ENCODE measurements at places on chromosomes 5 and 9.

DNA sequence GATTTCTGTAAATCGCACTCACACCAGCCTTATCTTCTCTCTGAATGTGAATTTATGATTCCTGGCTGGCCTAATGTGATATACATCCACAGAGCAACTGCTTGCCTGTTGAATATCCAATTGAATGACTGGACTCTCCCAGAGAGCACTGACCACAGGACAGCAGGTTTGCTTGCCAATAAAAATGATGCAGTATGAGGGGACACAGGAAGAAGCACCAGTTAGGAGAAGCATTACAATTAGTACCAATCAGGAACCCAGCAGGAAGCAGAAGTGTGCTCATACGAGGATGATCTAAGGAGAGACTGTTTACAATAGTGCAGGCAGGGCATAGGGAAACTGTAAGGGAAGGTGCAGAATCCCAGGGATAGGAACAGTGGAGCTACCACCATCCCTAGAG is 127.2 kb upstream of the ZNF366 start:
- no peak for DNase-seq

DNA sequence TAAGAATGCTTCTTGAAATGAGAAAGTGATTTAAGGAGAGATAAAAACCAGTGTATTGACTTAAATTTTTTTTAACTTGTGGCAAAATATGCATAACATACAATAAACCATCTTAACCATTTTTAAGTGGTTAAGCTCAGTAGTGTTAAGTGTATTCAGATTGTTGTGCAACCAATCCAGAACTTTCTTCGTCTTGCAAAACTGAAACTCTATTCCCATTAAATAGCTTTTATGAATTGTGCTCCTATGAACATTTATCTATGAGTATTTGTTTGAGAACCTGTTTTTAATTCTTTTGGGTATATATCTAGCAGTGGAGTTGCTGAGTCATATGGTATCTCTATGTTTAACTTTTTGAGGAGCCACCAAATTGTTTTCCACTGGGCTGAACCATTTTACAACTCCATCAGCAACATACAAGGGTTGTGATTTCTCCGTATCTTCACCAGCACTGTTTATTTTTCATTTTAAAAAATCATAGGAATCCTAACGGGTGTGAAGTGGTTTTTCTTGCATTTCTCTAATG is 76.6 kb upstream of the ACTBL2 start:
- DNase-seq: no peak

DNA sequence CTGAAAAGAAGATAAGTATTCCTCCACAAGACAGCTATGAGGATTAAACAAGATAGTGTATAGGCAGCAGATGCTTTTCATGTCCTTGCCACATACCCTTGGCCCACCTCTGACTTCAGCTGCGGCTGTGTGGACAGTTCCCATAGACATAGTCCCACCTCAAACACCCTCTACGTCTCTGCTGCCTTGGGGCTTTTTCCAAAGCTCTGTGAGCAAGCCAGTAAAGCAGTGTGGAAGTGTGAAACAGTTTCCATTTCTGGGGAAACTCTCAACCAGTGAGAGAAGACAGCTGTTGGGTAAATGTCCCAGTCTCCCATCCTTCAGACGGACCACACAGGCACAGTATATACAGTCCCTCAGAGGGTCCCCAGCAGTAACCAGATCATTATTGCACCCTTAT is 125.5 kb downstream of the CDK5RAP2 start:
- DNase-seq: no peak

DNA sequence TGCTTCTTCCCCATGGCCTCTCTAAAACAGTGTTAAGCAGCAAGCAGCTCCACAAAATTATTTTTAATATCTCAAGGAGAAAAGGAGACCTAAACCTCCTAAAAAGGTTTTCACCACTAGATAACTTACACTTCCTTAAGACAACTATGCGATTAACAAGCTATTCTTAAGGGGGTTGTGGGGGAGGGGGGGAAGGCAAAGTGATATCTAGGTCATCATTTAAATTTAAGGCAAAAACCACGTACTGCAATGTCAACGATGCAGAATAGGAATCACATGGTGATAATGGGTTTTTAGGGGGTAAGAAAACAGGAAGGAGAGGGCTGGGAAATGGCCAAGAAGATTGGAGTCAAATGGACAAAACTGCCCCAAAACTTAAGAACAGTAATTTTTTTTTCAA is 32.6 kb downstream of the CSNK1A1 start:
- DNase-seq: no peak

GRCh38 chr5:147935032-147935431 is 28.7 kb upstream of the C5orf46 start:
- no peak for DNase-seq

DNA sequence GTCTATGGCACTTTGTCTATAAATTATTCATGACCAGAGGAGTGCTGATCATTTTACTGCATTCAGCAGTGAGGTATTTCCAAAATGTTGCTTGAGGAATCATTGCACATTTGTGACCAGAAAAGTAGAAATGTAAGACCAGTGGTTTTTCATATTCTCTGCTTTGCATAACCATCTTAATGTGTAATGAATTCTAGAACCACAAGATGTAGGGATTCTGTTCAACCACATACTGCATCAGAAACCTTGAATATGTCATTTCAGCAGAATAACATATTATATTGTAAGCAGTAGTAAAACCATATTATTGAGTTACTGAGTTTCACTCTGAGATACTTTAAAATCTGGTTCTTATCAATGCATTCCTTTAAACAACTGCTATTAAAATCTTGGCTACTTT is 1243.4 kb downstream of the MAT2B start:
- no peak for DNase-seq

- no peak for DNase-seq
These were observed 28.9 kb downstream of the HSPB3 start for GRCh38 chr5:54484219-54484894.

GRCh38 chr5:172144291-172144815 is 43.7 kb downstream of the STK10 start:
- DNase-seq: no peak

DNA sequence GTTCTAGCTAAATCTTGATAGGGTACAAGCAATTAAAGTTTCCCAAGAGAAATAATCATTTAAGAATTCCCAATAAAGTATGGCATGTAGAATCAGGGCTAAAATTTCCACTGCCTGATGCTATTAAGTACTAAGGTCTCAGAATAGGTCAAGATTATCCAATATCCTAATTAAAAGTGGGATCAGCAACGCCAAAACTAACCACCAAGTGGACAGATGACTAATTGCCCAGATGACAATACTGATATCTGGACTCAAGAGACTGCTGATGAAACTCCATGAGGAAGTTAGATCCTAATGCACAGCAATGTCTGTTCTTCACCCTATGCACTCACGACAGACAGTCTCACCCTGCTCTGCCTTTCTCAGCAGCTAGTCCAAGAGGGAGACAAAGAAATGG is 14.3 kb downstream of the DEPDC1B start:
- DNase-seq: no peak

DNA sequence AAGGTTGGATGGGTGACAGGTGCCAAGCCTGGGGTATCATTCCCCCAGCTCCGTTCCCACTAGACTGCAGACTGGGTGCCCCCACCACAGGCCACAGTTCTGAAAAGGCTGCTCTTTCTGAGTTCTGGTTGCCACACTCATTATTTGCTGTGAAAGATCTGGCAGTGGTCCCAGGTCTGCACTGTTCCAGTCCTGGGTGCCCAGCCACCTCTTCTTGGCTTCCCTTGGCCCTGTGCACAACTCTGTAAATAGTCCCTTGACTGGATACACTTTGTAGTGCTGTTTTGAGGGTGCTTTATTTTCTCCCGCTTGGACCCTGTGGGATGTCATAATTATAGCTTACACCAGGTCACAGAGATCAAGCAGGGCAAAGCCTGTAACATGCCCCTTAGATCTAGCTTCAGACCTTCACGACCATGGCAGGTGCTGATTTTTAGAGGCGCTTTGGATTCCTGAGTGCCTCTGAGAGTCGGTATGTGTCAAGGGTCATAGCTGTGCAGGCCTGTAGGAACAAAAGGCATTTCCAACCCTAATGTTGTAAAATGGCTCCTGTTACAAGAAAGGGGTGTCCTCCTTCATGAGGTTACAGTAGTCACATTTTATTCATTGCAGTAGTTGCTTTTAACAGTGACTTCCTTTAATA is 344.9 kb downstream of the ICE1 start:
- DNase-seq: no peak

- no peak for DNase-seq
These were observed 161.2 kb upstream of the CHD1 start for GRCh38 chr5:99089822-99090549.

GRCh38 chr5:138574744-138575193 is 432 bp downstream of the HSPA9 start:
- no peak for DNase-seq

DNA sequence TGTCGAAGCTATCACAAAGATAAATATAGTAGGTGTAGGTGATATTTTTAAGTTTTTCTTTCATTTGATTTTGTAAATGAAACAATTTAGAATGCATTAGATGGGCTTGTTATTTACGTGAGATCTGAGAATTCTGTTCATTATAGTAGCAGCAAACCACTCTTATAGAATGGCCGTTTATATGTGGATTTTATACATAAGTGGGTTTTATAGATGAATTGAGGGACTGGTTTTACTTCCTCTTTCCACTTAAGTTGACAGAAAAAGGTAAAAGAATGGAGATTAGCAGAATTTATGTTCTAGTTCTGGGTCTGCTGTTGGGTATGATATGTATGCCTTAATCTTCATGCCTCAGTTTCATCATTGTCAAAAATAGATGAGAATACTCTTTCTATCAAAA is 5.6 kb downstream of the RMI1 start:
- no peak for DNase-seq

- DNase-seq: no peak
These were observed 136.4 kb upstream of the FBXL7 start for GRCh38 chr5:15363601-15364000.

- DNase-seq: no peak
These were observed 3.3 kb upstream of the OCLN start for GRCh38 chr5:69489246-69489645.

DNA sequence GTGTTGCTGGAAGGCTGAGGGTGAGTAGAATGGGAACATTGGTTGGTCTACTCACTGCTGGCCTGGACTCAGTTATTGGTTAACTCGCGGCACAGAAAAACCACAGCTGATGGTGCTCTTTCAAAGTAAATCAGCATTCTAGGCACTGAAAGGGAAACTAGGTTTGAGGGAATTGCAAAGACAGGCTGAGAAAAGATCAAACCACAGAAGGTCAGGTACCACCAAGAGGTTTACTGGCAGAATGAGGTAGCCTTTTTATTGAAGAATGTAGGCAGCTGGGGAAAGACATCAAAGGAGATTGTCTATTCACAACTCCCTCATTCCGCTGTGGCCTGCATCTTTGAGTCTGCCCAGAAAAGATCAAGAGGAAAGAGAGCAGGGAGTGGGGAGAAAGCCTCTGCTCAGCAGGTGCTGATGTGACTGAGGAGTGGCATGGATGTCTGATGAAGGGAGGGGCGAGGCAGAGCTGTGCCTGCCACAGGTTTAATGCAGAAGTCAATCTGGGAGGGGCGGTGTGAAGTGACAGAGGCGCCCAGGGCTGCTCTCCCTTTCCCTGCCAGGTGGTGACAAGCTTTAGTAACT is 255.5 kb downstream of the MAN2A1 start:
- DNase-seq: no peak

- no peak for DNase-seq
These were observed 1.8 kb downstream of the RNF130 start for GRCh38 chr5:180069589-180070247.

DNA sequence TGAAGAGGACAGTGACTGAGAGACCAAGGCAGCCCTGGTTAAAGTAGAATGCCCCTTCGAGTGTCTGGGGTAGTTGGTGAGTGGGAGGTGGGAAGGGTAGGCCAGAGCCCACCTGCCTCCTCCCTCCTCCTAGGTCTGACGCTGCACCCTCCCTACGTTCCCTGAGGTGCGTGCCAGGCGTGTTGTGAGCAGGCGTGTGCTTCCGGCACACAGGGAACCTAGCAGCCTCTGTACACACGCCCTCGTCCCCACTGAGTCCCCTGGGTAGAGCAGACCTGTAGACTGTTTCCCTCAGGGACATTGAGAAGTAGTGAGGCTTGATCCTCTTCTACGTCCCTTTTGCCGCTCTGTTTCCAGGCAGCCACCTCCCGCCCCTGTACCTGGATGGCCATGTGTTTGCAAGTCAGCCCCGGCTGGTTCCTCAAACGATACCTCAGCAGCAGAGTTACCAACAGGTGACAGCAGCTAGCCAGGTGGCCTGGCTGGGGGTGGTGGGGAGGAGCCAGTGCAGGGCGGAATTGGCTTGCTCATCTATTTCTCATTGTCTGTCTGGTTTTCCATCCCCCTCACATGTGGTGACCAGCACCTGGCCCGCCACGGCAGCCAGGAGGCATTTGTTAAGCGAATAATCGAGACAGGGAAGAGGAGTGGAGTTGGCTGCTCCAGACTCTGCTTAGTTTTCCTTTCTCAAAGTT is 16.8 kb upstream of the POMT1 start:
- DNase-seq: no peak

GRCh38 chr9:34158362-34158869 is 20.4 kb upstream of the UBAP1 start:
- DNase-seq: no peak

DNA sequence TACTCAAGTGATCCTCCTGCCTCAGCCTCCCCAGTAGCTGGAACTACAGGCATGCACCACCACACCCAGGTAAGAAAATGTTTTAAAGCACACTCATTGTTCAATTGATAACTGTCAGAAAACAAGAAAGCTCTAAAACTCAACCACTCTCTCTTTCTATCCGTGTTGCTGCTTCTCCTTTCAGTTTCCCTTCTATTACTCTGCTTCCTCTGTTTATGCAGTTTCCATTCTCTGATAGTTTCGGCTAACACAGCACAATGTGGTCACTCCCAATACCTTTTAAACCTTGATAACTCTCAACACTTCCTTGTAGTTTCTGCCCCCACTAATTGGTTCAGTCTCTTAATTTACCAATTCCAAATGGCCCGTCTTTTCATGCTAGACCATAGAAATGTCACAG is 59.2 kb upstream of the NR4A3 start:
- no peak for DNase-seq

DNA sequence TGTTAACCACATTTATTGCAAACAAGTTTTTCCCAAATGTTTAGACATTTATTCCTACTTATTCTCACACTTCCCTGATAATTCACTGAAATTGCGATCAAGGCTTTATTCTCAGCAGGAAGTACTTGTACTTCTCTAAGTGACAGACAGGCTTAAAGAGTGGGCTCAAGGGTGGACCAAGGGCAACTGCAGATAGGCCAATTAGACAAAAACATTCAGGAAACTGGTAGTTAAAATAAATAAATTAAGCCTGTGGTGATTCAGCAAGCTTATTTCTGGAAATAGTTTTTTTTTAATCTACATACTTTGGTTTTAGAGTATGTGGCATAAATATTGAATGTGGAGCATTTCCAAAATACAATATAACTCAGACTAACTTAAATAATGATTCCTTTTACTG is 136.1 kb downstream of the UGCG start:
- no peak for DNase-seq

DNA sequence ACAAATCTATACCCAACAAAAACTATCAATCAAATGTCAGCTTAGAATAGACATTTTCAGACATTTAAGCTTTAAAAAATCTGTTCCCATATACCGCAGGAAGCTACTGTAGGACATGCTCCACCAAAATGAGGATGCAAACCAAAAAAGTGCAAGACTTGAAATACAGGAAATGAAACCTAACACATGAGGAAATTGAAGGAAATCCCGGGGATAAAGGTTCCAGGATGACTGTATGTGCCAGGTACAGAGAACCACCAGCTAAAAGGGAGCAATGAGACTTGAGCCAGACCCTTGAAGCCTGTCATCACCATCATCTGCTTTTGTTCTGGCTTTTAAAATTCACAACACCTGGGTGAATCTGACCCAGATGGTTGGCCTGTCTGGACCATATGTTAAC is 21.4 kb downstream of the DIAPH1 start:
- DNase-seq: no peak

GRCh38 chr5:136703706-136704105 is 338.4 kb upstream of the TRPC7 start:
- no peak for DNase-seq
